ENCODE measurements at places on chromosomes 7 and 10.
A peak's percentile ranks its signal among the peaks of the same experiment; 100 is the strongest.

GRCh38 chr10:4546500-4546899 lies 279.5 kb upstream of the AKR1E2 start:
- DNase-seq = peak; percentile 41

DNA sequence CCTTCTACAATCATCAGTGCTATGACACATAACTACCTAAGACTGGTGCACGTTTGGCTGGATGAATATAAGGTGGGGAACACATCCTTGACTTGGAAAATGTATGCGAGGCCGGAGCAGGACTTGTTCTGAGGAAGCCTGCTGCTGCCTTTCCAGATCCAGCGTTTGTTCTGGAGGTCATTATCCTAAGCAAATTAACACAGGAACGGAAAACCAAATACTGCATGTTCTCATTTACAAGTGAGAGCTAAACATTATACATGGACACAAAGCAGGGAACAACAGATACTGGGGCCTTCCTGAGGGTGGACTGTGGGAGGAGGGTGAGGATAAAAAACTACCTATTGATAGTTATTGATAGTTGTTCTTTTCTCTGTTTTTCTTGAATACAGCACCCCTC lies 10.8 kb upstream of the GALNT11 start:
- DNase-seq = no peak

DNA sequence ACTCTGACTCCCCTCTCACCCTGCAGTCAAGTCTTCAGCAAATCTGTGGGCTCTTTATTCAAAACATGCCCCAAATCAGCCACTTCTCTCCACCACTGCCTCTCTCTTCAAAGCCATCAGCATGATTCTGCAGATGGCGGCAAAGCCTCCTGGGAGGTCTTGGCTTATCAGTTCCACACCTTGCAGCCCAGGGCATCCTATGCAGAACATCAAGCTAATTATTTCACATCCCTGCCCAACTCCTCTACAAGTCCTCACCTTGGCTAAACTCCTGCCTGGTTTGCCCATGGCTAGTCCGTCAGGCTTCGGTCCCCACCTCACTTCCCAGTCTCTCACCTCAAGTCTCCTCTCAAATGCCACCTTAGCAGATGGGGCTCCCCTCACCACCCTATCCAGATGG lies 70.2 kb downstream of the PIP4K2A start:
- no peak for DNase-seq

DNA sequence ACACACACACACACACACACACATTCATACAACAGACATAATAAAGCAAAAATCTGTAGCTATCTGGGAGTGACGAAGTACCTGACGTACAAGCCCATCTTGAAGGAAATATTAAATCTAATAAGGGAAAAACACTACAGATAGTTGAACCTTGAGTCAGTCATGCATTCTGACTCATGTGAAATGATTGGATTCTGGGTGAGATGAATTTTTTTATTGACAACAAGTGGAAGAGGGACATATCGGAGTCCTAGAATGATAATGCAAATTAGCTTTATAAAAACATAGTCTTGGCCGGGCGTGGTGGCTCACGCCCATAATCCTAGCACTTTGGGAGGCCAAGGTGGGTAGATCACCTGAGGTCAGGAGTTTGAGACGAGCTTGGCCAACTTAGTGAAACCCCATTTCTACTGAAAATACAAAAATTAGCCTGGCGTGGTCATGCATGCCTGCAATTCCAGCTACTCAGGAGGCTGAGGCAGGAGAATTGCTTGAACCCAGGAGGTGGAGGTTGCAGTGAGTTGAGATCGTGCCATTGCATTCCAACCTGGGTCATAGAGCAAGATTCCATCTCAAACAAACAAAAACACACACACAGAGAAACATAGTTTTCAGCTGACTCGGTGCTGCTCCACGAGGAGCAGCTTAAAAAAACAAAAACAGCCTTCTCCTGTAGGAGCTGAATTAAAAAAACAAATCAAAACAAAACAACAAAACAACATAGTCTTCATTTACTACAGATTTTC lies 154.4 kb upstream of the MKLN1 start:
- DNase-seq = peak; percentile 77

- DNase-seq = peak; percentile 91
Measured at GRCh38 chr10:3886641-3887251, 101.7 kb upstream of the KLF6 start.

GRCh38 chr7:611281-611810 lies 91.7 kb upstream of the PDGFA start:
- DNase-seq = no peak

- no peak for DNase-seq
Measured at GRCh38 chr7:117138981-117139380, 183.9 kb downstream of the WNT2 start.

All from M059J (cell line).